Lung microvascular endothelial cell (primary cell): ENCODE measurements at places on chromosomes 5 and 9. TPM values are rescaled to one million over a fixed set of nuclear protein-coding genes. Genes with fewer than 3 reads are reported as not detected.

DNA sequence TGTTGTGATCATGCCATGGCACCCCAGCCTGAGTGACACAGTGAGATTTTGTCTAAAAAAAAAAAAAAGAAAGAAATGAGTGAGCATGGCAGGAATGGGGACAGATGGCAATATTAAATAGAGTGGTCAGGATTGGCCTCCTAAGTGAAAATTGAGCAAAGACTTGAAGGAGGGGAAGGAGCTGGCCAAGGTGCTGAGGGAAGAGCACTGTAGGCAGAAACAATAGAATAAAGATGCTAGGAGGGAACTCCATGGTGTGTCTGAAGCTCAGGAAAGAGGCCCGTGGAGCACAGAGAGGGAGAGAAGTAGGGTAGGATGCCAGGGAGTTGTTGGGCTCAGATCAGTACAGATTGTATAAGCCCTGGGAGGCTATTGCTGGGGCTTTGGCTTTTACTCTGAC lies 64.4 kb upstream of the PCAT7 start:
- DNase-seq, result peak; percentile 21

The ZBED3 gene
- total RNA-seq, result 1.1 and 1.2 TPM in 2 replicates

DNA sequence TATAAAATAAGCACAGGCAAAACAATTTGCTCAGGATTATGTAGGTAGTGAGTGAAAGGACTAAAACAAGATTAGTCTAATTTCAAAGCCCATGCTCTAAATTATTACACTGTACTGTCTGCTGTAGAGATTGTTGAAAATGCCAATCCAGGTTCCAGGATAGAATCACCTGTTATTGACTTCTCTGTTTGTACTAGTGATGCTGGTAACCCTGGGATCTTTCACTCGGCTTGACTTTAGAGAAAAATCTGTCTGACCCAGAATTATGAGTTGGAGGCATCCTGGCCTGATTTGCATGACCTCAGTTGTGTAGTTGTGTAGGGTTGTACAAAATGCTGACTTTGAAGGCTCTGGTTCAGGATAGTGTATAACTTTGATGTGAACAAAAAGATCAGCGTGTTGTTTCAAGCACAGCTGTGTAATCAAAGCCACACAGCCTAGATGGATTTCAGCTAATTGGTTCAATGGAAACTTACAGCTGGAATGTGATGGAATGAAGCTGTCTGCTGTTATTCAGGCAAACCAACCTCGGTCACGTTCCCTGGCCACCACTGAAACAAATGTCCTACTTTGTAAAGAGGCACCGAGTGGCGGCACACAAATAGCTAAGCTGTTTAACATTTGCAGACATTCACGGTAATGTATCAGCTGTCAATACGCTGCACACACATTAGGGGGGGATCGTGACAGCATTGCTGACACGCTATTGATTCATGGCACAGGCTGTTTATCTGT lies 340.3 kb downstream of the KCTD16 start:
- no peak for DNase-seq

DNA sequence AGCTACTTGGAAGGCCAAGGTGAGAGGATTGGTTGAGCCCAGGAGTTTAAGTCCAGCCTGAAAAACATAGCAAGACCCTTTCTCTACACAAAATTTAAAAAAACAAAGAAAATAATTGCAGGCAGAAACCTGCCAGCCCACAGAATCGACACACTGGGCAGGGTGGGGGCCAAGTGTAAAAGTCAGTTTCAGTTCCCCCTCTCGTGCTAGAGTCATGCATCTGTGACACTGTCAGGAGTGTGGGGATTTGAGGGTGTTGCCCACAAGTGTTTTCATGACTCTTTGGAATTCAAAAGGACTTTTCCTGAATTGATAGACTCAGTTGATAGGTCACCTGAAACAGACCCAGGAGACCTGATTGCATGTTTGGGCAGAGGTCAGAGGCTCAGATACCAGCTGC lies 47.6 kb downstream of the PRRC2B start:
- no peak for DNase-seq

The C9orf50 gene
- not detected in 2 replicates for total RNA-seq

DNA sequence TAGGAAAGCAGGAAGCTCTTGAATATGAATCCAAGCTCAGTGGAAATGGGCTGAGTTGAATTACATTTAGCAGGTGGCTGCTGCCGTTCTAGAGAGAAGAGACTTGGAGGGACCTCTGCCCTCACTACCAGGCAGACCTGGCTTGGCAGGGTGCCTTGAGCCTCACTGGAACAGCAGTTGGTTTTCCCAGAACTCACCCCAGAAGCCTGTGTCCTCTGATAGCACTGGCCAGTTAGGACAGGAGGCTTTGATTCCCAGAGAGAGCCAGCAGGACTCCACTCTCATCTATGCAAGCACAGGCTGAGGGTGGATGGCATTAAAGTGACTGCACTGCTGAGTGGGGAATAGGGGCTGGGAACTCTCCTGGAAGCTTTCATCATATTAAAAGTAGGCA lies 54.8 kb downstream of the PWWP2A start:
- no peak for DNase-seq

GRCh38 chr5:156164306-156164705 lies 162.7 kb upstream of the SGCD start:
- no peak for DNase-seq

- DNase-seq, result no peak
These were observed 341.4 kb downstream of the DTWD2 start for GRCh38 chr5:118646917-118647316.

The ANKRD34B gene
- not detected in 2 replicates for total RNA-seq

The TMC1 gene
- total RNA-seq, result 0.20 and 0.22 TPM in 2 replicates

GRCh38 chr9:123359106-123359505 lies 3.1 kb downstream of the CRB2 start:
- DNase-seq, result no peak

GRCh38 chr5:39016587-39017275 lies 57.5 kb downstream of the RICTOR start:
- no peak for DNase-seq
